Activated CD4-positive, alpha-beta T cell treated with anti-CD3 and anti-CD28 coated beads, Interleukin-2, Interleukin-6, amounts not matched to agents 100 ng/mL and 50 ng/mL, durations not matched to agents 16 hours and 8 hours (primary cell): ENCODE measurements at places on chromosomes 6 and 20.

- no peak for DNase-seq
Measured at GRCh38 chr20:17381724-17382123, 149.5 kb downstream of the BFSP1 start.

GRCh38 chr6:135575629-135576028, 78.1 kb upstream of the AHI1 start:
- DNase-seq: no peak

DNA sequence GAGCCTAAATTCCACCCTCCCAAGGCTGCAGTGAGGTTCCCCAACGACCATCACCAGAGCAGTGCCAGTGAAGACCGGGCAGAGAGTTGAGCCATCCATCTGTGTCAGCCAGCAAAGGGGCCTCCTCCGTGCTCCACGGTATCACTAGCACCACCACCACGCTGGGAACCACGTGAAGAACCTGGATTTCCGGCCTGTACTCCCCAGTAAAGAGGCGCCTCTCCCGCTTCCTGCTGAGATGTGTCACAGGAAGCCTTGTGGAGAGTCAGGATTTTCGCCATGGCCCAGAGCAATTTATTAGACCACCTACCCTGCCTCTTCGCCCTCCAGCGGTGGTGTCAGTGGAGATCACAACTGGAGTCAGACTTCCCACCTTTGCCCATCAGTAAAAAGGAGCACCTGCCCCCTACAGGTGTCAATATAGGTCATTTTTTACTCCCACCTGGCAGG, 28.8 kb downstream of the CPXM1 start:
- DNase-seq: no peak

DNA sequence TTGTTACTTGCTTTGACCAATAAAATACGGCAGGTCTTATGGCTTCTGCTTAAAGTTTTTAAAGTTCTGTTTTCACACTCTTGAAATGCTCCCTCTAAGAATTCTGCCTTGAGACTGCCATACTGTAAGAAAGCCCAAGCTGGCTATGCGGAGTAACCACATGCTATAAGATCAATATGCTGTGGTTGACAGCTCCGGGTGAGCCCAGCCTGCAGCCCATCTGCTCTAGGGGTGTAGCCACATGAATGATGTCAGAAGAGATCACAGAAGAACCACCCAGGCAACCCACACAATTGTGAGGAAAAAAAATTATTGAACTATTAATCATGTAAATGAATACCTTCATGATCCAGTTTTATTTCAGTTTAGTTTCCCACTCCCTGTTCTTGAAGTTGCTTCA, 26.1 kb upstream of the SH3BGRL2 start:
- DNase-seq: no peak

DNA sequence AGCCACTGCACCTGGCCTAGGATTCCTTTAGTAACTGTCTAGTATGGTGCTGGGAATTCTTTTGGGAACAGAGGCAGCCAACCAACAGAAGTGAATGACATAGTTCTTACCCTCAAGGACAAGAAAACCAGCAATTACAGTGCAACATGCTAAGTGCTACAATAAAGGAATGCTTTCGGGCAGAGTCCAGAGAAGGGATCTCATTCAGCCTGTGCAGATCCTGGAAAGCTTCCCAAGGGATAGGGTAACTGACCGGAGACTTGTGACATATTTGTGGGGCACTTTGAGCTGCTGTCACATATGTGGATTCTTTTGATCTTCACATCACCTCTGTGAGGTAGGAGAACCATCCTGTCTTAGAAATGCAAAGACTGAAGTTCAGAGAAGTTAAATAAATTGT, 46.8 kb downstream of the C6orf15 start:
- no peak for DNase-seq

DNA sequence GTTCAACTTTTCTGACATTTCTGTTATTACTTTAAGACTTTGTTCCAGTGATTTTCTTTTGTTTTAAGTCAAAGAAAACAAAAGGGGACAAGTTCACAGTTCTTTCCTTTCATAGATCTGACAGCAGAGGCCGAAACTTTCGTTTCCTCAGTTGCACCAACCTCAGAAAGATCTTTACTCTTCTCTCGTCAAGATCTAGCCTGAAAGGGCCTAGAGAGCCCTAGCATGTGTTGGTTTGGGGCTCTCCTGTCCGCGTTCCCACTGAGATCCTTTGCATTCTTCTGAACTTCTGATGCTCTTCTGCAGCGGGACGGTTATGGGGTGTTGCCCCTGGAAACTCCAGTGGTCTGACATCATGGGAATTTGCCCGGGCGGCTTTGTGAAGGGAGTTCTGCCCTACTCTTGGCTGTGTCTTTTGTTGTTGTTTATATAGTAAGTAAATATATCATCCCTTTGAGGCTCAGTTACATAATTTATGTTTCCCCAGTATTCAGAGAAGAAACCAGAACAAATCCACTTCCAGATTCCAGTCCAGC, 129.1 kb downstream of the SASH1 start:
- no peak for DNase-seq

DNA sequence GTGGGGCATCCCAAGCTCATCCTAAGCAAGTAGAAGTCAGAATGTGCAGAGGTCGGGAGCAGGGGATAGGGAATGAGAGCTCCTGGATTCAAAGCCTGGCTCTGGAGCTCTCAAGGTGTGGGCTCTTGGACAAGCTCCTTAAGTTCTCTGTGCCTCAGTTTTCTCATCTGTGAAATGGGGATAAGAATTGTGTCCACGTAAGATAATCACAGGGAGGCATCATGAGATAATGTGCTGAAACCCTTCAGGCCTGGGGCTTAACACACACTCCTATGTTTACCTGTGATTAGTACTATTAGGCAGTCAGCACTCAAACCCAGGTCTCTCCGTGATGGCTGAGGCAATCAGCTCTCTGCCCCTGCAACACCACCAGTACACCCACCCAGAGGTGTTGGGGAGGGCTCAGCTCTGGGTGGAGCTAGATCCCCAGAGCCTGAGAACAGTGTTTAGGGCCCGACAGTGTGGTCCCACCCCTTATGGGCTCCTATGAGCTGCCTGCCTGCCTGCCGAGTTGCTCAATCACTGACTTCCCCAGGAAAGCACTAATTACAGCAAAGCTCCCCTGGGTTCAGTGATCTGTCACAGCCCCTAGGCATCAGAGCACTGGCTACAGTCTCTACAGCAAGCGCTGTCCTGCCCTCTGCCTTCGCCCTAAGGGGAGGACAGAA, 6.3 kb upstream of the SIRPA start:
- no peak for DNase-seq

- DNase-seq: no peak
Measured at GRCh38 chr6:158780988-158781691, 38.0 kb downstream of the EZR start.

DNA sequence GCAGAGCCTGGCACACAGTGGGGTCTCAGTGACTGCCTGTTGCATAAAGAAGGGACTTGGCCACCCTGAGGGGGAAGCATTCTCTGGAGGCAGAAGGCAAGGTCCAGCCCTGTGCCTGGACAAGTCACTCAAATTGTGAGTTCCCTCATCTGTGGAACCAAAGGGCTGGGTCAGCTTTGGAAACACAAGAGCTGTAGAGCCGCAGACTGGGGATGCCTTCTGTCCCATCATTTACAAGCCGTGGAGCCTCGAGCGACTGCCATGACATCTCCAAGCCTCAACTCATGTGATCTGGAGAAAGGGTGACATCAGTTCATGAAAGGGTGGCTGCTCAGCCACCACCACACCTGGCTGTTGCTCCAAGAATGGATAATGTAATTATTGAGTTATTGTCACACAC, 20.4 kb upstream of the SIRPD start:
- DNase-seq: no peak

DNA sequence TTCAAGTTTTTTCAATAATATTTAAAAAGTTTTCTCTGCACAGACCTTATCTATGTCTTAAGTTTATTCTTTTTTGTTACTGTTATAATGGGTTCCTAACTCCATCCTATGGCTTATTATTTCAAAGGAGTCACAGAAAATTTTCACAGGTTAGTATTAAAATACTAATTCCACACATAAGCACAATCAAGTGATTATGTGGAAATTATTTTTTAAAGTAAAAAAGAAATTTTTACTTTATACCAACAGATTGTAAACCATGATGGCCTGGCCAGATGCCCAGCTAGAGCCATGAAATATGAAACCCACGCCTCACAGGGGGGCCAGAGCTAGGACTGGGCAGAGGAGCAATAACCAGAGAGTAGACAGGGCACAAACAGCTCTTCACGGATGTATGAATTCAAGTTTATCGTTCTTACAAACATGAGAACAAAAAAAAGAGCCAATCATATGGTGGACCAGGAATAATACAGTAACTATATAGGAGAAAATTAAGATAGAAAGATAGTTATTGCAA, 34.0 kb downstream of the NUDT3 start:
- no peak for DNase-seq
